ENCODE measurements at places on chromosomes 3 and 15.

GRCh38 chr15:58538225-58538727 lies 106.5 kb downstream of the LIPC start:
- no peak for DNase-seq

GRCh38 chr3:141575879-141576743 lies 89.3 kb downstream of the RASA2 start:
- peak; percentile 34 for DNase-seq

GRCh38 chr15:31733424-31733823 lies 296.9 kb upstream of the CHRNA7 start:
- no peak for DNase-seq

DNA sequence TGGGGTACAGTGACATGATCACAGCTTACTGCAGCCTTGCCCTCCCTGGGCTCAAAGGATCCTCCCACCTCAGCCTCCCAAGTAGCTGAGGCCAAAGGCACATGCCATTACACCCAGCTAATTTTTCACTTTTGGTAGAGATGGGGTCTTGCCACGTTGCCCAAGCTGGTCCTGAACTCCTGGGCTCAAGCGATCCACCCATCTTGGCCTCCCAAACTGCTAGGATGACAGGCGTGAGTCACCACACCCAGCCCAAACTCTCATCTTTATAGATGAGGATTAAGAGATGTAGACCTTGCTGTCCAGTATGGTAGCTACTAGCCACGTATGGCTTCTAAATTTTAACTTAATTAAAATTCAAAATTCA lies 4.4 kb upstream of the ABHD5 start:
- DNase-seq: no peak

- DNase-seq: no peak
These were observed 506.3 kb upstream of the GRM7 start for GRCh38 chr3:6354653-6355052.

DNA sequence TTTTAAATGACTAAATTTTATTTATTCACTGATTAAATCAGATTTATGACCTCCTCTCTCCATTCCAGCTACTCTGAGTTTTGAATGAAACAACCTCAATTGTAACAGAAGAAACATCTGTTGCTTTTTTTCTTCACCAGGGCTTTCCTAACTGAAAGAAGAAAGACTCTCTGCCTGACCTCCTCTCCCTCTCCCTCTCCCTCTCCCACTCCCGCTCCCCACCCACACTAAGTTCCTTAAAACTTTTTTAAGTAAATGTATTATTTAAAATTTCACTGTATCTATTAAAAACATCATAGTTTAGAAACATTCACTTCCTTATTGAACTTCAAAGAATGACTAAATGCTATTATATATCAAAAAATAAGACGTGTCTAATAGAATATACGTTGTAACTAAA lies 122.0 kb downstream of the TFDP2 start:
- DNase-seq: peak; percentile 10

DNA sequence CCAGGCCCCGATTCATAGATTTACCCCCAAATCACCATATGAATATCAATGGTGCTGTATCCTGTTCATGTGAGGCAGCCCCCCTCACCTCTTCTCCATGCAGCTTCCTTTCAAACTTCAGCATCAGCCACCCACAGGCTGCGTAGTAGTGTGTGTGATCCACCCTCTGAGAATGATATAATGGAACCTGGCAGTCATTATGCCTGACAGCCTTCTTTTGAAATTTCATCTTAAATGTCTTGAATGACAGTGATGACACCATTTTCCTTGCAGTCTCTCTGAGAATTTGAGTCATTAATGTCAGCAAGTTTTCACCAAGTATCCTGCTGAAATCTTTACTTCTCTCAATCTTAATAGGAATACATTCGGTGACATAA lies 3.5 kb upstream of the CLRN1 start:
- no peak for DNase-seq

- DNase-seq: peak; percentile 48
These were observed 3.1 kb upstream of the CFAP20DC start for GRCh38 chr3:59052803-59053411.
